ENCODE measurements at places on chromosomes 5 and 9. TPM values are rescaled to one million over a fixed set of nuclear protein-coding genes. Genes with fewer than 3 reads are reported as not detected.

DNA sequence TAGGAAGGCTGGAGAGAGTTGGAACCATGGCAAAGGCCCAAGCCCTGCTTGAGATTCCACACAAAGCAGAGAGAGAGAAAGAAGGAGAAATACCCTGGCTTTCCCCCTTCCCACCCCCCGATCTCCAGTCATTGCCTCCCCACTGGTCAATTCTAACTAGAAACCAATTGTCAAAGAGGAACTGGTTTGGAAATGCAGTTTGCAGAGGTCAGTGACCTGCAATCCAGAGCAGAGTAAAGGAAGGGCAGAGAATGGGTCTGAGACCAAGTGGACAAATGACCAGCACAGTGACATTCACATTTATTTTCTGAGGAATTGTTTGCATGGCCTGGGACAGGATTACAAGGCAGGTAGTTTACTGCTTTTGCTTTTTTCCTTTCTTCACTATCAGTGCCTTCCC, 37.5 kb upstream of the ZFYVE16 start:
- no peak for DNase-seq

The SPATA31A3 gene
- not detected for polyA plus RNA-seq

The GKAP1 gene
- 15.4 TPM for polyA plus RNA-seq

DNA sequence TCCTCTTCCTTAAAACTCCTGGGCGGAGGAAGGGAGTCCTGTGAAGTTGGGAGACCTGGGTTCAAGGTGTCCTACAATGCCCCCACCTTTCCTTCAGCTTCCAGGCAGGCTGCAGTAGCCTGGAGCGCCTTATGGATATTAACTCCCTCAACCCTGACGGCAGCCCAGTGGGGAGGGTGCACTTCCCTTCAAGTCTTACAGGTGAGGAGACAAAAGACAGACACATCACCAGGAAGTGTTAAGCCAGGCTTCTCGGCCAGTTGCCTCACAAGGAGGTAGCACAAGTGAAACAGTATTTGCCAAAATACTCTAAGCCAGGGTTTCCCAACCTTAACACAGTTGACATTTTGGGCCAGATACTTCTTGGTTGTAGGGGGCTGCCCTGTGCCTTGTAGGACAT, 4.2 kb downstream of the TRIM7 start:
- DNase-seq = no peak

The OR1J2 gene
- not detected for polyA plus RNA-seq

The PELO gene
- polyA plus RNA-seq = 14.1 TPM

DNA sequence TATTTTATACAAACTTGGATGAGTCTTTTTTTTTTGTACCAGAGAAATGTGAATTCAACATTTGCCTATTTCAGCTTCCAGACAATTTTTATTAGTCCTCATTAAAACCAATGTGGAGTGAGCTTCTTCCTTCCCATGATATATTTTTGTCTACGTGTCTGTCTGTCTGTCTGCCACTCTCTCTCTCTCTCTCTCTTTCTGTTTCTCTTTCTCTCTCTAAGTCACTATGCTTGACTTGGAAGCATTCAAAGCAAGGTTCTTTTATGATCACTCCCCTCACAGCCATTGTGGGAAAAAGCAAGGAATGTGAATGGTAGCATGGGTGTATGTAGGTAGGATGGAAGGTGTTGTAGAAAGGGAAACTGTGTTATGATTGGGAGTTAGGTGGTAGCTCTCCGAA, 80.2 kb downstream of the SNCAIP start:
- no peak for DNase-seq

The SET gene
- polyA plus RNA-seq = 339 TPM

The CNTFR gene
- 15.9 TPM for polyA plus RNA-seq

DNA sequence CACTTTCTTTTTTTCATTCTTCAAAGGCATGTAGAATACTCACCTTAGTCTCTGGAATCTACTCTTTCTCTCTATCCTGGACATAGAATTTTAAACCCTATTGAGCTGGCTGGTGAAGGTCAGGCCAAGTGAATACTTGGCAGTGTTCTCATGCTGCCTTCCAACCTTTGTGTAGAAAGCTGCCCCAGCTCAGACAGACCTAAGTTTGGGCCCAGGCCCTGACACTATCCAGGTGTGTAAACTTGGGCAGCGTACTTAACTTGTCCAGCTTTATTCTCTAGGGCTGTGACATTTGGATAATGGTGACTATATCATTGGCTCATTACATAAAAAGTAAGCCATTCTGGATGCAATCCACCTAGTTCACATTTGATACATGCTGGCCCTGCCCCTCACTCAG, 298.3 kb downstream of the IRX1 start:
- no peak for DNase-seq

- no peak for DNase-seq
These were observed 1.2 kb downstream of the CKS2 start for GRCh38 chr9:89312222-89312571.

The PCDHGA11 gene
- polyA plus RNA-seq = 1.4 TPM

DNA sequence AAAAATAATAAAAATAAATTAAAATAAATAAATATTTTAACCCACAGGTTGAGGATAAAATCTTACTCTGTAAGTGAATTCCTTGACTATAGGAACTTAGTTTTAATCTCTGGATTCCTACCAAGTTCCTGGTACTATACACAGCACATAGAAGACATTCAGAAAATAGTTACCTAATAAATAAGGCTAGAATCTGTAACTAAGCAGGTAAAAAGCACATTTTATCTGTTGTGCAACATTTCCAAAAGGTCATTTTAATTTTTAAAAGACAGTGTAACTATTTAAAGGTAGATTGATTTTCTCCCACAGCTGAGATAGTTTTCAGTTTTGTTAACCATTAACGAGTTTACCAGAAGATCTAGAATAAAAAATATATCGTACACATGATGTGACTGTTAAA, 47.8 kb downstream of the MLANA start:
- DNase-seq = no peak

The ADAMTS13 gene
- polyA plus RNA-seq = 10.4 TPM

DNA sequence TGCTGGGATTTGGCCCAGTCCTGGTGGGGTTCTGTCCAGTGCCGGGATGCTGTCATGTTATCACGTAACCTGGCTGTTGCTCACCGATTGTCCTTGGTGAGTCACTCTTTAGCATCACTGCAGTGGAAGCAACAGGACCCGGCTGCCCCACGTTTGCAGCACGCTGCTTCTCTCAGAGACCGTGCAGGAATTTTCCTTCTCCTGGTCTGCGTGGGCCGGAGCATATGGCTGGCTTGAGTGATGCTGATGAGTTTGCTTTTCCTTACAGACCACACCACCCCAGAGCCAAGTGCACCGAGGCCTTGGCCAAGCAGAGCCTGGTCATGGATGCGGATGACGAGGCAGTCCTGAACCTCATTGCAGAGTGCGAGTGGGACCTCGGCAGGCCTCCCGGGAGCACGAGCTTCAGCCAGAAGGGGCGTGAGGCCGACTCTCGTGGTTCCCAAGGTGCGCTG, 21.4 kb downstream of the CEP72 start:
- peak; percentile 6 for DNase-seq

DNA sequence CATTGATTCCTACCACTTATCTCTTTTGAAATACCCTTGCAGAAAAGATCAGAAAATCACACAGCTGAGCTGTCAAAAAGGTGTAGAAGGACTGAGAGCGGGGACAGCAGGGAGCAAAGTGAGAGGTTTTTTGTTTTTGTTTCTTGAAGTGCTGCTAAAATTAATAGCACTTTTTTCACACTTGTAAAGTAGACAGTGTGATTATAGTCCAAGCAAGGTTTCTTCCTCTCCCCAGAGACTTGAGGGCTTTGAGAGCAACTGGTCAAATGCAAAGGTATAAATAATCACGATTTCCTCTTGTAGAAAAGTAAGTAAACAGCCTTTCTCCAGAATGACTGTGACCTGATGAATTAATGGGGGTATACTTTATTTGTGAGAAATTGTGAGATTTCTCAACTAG, 326.9 kb downstream of the ZNF608 start:
- DNase-seq = no peak

The FAF2 gene
- 50.9 TPM for polyA plus RNA-seq

GRCh38 chr5:78679905-78680304, 31.3 kb upstream of the LHFPL2 start:
- no peak for DNase-seq

DNA sequence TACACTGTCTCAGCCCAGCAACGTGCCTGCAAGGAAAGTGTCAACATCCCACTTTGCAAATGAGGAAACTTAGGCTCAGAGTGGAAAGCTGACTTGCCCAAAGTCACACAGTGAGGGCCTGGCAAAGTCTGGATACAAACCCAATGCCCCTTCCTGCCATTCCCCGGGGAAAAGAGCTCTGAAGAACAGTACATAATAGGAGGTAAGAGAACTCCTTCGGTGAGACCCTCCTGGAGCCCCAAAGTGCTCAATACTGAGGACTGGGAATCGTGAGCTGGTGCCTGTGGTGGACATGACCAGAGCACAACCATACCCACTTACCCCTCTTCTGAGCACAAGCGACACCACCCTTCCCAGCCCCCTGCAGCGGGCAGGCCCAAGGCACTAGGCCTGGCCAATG, 13.4 kb upstream of the CPLX2 start:
- no peak for DNase-seq

The FOXD4L4 gene
- 0.03 TPM for polyA plus RNA-seq

DNA sequence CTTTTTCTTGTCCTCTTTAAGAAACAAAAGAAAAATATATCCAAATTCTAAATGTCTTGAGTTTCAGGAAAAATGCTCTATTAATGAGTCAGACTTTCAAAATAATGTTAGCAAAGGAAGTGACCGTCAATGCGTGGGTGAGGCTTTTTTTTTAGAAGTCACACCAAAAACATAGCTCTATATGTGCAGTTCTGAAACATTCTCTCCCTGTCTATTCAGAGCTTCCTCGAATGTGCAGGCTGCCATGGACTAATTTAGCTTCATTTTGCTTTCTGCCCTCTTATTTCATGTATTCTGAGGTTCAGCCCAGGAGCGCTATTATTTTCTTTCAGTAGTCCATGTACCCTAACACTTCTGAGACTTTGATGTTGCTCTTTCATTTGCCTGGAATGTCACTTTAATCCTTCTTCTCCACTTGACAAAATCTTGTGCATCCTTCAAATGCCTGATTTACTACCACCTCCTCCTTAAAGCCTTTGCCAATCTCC, 72.5 kb upstream of the RASA1 start:
- DNase-seq = no peak

DNA sequence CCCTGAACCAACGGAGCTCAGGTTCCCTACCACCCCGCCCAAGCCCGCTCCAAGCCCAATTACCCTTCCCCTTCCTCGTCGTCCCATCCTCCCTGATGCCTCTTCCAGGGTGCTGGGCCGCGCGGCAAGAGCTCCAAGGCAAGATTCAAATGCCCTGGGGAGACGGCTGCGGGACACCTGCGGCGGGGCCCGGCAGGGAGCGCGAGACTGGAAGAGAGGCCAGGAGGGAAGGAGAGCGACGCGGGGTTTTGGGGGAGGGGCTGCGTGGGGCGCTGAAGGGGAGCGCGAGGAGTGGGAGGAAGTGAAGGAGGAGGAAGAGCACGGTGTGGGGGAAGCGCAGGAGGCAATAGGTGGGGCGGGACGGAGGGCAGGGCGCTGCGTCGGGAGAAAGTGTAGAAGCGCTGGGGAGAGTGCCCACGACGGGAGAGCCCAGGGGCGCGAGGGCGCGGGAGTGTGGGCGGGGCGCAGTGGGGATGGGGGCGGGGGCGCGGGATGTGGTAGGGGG, 975 bp upstream of the NXNL2 start:
- peak; percentile 11 for DNase-seq

GRCh38 chr5:79793722-79794121, 104.1 kb downstream of the CMYA5 start:
- DNase-seq = no peak

GRCh38 chr9:81183761-81184160, 505.6 kb downstream of the TLE1 start:
- peak; percentile 3 for DNase-seq

GRCh38 chr9:1839909-1840308, 175.2 kb upstream of the SMARCA2 start:
- DNase-seq = no peak
